ENCODE measurements at places on chromosomes 4 and X. TPM values are rescaled to one million over a fixed set of nuclear protein-coding genes. Genes with fewer than 3 reads are reported as not detected.

GRCh38 chr4:7173841-7174449, 18.4 kb upstream of the SORCS2 start:
- no peak for DNase-seq

- no peak for DNase-seq
Measured at GRCh38 chr4:92477298-92477697, 173.5 kb downstream of the GRID2 start.

- DNase-seq = peak; percentile 73
Measured at GRCh38 chr4:168849030-168849675, 160.9 kb downstream of the CBR4 start.

GRCh38 chr4:83558680-83559079, 22.8 kb downstream of the GPAT3 start:
- DNase-seq = no peak

- no peak for DNase-seq
Measured at GRCh38 chr4:836750-837301, 10.9 kb upstream of the CPLX1 start.

DNA sequence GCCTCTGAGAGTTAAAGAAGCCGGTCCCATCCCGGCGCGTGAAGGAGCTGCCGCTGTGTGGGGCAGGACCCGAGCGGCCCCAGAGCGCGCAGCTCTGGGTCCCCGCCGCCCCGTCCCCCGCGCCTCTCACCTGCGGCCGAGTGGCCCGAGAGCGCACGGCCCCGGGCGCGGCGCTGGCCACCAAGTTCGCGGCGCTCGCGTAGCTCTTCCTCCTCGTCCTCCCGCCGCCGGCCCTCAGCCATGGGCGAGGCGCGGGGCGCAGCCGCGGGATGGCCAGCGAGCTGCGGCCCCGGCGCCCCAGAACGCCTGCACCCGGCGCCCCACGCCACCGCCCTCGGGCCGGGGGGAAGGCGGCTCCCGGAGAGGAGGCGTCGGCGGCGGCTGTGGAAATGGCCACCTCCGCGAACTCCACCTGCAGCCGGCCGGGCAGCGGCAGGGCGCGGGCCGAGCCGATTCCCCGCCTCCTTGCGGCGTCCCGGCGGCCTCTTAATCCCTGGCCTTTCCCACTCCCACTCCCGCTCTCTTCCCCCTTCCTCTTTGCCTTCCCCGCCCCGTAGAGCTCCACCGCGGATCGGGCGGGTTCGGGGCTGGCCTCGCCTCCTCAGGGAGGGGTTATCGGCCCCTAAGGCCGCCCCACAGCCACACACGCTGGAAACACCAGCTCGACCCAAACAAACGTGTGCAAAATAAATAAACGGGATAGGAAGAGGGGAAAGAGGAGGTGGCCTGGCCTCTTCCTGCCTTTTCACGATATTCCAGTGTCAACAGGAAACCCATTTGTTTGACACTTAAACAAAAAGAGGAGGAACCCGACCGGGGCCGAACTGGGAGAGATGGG, at the start of gene SH3D19:
TSS of gene SH3D19 (minus strand) at position 495 of the 838 bp plus-strand sequence. CDS start at position 242, 253 bp downstream.
- DNase-seq = peak; percentile 90

DNA sequence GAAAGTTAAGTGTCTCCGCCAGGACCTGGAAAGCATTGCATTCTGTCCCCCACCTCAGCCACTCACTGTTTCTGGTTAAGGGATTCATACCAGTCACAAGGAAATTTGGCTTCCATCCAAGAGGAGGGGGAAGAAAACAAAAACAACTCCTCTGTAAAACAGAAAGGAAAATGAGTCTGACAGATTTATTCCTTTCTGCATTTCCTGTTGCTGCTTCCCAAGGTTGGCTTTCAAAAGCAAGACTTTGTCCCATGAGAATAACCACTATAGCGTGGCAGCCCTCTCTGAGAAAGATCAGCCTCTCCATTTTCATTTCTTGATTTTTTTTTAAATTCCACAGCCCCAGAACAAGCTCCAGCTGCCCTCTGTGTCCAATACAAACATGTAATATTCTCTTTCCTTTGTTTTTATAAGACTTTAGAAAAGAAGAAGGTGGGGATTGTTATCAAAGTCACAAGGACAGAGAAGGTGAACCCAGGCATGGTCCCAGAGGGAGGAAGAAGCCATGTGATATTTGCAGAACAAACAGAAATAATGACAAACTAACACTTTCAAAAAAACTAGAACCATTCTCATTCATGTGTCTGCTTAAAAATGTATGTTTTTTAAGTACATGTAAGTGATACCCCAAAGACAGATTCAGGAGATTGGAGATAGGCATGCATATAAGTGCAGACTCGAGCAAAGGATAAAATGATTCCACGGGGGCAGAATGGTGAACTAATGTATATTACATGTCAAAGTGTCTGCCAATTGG, 90.7 kb upstream of the DCLK2 start:
- peak; percentile 24 for DNase-seq

GRCh38 chr4:40828661-40829060, 78.9 kb downstream of the NSUN7 start:
- no peak for DNase-seq

- DNase-seq = no peak
Measured at GRCh38 chr4:13541720-13542576, 2.4 kb downstream of the NKX3-2 start.

DNA sequence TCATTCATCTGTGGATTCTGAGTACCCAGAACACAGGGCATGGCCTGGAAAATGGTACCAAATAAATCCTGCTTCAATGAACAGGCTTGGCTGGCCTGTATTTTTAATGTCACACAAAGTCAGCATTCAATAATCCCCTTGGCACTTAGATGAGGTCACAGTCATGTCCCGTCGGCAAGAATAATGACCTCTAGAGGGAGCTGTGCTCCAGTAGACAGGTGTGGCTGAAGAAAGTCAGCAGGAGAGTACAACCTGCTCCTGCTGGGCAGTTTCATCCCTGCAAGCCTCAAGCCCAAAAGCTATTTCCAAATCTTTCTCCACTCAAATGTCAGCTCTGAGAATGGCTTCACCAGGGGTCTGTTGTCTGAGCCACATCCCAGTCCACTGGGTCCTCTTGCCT, 404.0 kb upstream of the F9 start:
- no peak for DNase-seq

- peak; percentile 3 for DNase-seq
Measured at GRCh38 chrX:73876911-73877310, 313.9 kb downstream of the CHIC1 start.

The FRMD7 gene
- 0.48 TPM for total RNA-seq

The MAGEA8 gene
- total RNA-seq = 4.3 TPM

The GRPR gene
- 0.24 TPM for total RNA-seq

The RBM46 gene
- total RNA-seq = 3.9 TPM
